Thoracic aorta (tissue), 2 donors: ENCODE measurements at places on chromosomes 4 and X.

DNA sequence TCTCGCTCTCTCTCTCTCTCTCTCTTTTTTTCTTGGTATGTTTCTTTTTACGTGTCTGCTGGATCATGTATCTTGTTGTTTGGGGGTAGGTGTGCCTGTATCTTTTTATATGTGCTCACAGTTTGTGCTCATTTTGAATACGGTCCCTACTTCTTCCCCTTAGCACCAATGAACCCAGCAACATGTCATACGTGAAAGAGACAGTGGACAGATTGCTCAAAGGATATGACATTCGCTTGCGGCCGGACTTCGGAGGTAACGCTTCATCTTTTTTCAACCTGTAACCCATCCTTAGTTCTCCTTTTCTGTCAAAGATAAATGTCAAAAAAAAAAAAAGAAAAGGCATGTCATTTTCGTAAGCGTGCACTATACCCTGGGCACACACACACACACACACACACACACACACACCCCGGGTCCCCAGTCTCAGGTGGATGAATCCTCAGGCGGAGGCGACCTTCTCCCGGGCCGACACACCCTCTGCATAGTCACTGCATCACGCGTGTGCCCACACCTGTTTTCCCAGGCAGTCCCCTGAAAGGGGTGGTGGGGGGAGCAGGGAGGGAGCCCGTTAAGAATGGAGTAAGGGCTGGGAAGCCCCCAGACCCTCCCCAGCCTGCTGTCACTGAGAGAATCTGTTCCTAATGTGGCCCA is 511 bp downstream of the GABRB1 start:
- H3K27ac ChIP-seq: no peak overlapping the region
- no peaks in the 10 kb centered on the region for H3K27me3 ChIP-seq
- H3K4me3 ChIP-seq: peak overlapping the region; percentile 65
- no peaks in the 10 kb centered on the region for H3K36me3 ChIP-seq
- no peak for DNase-seq

DNA sequence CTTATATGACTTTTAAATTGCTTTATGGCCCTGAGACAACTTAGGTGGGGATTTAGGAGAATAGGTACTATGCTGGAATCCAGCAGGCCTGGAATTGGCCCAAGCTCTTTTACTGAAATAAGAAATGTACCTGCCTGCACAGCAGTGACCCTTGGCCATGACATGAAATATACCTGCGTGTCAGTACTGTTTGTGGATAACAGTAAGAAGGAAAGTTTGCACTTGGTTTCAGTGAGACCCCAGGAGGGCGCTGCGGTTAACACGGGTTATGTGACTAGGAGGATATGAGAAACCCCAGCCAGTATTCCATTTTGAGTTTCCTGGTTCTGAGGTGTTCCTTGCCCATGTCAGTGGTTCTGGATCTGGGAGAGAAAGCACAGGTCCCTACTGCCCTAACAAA is 5.3 kb downstream of the MTM1 start:
- no peak for DNase-seq
- no peak overlapping the region for H3K27ac ChIP-seq
- no peaks in the 10 kb centered on the region for H3K4me1 ChIP-seq
- no peaks in the 10 kb centered on the region for H3K27me3 ChIP-seq

DNA sequence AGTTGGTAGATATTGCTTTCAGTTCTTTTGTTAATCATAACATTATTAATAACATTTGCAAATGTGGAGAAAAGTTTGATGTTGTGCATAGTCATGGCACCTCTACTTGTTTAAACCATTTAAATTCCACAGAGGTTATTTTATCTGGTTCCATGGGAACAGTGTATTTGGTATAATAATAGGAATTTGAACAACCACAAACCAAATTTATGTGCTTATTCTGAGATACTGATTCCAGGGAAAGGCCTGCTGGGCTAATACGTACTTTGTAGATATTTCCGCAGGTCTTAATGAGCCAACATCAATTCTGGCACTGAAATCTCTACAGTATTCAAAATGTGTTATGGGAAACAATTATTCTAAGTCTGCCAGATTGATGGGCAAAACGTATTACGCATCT is 319.0 kb downstream of the DKK2 start:
- no peaks in the 10 kb centered on the region for H3K27me3 ChIP-seq
- DNase-seq: no peak
- no peak overlapping the region for H3K27ac ChIP-seq
- no peaks in the 10 kb centered on the region for H3K36me3 ChIP-seq
- H3K4me3 ChIP-seq: no peak overlapping the region

DNA sequence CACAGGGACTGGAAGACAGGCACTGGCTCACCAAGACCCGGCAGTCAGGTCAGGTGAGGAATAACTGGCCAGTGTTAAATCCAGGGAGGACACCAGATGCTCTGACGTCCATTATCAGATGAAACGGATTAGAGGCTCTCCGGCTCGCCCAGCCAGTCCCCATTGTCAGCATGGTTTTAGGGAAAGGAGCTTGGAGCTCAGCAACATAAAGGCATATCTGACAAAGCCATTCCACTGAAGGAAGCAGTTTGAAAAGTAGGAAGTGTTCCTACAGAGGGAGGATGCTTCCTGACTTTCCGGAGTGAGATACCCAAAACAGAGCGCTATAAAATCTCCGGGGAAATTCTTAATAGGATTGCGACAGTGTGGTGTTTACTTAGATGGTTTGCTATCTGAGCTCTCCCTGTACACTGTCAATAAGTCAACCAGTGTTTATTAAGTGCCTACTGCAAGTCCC is 14.8 kb downstream of the NDNF start:
- H3K27ac ChIP-seq: no peak overlapping the region
- DNase-seq: no peak
- no peaks in the 10 kb centered on the region for H3K4me1 ChIP-seq
- H3K27me3 ChIP-seq: no peaks in the 10 kb centered on the region

DNA sequence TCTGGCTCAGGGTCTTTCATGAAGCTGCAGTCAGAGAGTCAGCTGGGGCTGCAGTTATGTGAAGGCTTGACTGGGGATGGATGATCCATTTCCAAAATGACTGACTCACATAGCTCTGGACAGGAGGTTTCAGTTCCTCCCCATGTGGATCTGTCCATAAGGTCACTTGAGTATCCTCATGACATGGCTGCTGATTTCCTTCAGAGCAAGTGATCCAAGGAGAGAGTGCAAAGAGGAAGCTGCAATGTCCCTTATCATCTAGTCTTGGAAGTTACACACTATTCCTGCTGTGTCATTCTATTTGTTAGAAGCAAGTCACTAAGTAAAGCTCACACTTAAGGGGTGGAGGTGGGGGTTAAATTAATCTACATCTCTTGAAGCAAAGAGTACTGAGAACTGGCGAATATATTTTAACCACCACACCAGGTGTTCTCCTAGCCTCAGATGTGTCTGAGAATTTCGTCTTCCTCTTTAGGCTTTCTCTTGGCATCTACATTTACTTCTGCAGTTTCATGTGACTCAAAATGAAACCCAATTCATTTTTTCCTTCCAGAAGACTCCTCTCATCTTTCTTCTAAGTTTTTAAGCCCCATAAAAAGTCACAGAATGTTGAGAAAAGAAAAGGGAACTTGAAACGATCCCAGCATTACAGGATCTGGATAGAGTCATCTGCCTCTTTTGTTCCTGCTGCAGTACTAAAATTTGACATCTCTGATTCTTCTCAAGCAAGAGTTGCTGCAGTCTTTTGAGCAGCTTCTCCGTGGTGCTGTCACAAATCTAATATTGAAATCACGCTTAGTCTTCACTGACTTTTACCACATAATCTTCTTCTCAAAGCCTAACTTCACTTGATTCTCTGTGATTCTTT is 3.8 kb upstream of the GRPR start:
- H3K36me3 ChIP-seq: no peaks in the 10 kb centered on the region
- H3K4me1 ChIP-seq: no peaks in the 10 kb centered on the region
- no peak for DNase-seq
- no peak overlapping the region for H3K4me3 ChIP-seq
- H3K27me3 ChIP-seq: no peaks in the 10 kb centered on the region
- no peak overlapping the region for H3K27ac ChIP-seq

DNA sequence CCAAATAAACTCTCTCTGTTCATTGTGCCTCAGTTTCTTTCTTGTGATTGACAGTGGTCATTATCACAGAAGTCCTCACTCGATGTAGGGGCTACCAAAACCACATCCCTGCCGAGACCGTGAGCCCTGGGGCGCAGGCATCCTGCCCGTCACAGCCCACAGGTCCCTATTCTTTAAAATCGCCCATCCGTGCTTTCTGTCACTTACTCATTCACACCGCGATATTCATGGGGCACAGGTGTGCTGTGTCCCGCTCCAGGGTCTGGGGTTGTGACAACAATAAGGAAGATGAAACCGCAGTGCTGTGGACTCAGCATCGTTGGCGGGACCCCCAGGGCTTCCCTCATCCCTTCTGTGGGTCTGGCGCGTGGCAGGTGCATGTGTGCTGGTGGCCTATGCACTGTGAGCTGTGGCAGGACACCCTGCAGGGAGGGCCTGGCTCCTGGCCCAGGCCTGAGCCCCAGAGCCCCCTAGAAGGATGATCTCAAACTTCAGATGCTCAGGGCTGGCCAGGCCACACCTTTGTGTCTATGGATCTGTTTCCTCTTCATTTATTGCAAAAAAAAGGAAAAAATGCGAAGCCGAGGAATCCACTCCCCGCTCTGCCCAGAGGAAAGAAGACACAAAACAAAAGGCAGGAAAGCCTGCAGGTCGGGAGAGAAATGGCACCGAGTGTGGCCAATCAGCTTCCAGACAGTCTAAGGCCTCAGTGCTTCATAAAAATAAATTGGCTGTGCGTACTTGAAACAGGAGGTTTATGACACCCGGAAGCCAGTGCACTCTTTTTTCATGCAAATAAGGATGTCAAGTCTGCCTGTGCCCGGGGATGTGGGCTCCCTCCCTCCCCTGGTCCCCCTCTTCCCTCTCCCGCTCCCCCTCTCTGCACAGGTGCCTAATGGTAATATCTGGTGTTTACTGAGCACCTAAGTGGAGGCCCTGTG is 109.5 kb upstream of the ADRA2C start:
- no peak overlapping the region for H3K4me3 ChIP-seq
- H3K36me3 ChIP-seq: no peaks in the 10 kb centered on the region
- DNase-seq: no peak
- H3K27me3 ChIP-seq: no peaks in the 10 kb centered on the region
- peaks cover 10% of the 10 kb centered on the region for H3K4me1 ChIP-seq
- H3K27ac ChIP-seq: peak overlapping the region; percentile 89

DNA sequence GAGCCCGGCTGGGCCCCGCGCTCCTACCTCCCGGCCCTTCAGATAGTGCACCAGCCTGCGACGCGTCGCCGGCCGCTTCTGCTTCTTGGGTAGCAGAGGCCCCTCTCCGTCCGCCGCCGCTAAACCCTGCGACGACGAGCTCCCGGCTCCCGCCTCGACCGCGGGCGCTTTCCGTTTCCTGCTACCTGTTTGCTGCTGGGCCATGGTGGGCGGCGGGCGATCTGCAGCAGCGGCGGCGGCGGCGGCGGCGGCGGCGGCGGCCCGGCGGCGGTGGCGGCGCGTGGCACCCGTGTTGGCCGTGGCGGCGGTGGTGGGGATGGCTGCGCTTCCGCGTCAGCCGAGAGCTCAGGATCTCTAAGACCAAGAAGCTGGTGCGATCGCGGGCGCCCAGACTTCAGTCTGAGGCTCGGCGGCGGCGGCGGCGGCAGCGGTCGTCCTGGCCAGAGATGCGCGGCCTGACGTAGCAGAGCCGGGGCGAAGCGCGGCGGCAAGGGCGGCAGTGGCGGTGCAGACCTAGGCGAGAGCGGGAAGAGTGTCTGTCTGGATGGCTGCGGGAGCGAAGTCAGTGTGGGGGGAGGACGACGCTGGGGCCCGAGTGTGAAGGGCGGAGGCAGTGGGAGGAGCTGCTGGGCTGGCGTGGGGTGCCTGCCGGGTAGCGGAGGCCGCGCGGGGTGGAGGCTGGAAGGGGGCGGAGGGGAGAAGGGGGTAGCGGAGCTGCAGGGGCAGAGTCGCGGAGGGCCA is at the start of gene DCAF12L2:
Gene DCAF12L2, minus strand, starts transcription at position 569 of the 741 bp plus-strand sequence. Its CDS starts 365 bp downstream, at position 204.
- H3K27me3 ChIP-seq: no peaks in the 10 kb centered on the region
- DNase-seq: no peak
- H3K36me3 ChIP-seq: no peaks in the 10 kb centered on the region
- H3K27ac ChIP-seq: no peak within 1 kb of the TSS
- no peaks in the 10 kb centered on the region for H3K4me1 ChIP-seq

DNA sequence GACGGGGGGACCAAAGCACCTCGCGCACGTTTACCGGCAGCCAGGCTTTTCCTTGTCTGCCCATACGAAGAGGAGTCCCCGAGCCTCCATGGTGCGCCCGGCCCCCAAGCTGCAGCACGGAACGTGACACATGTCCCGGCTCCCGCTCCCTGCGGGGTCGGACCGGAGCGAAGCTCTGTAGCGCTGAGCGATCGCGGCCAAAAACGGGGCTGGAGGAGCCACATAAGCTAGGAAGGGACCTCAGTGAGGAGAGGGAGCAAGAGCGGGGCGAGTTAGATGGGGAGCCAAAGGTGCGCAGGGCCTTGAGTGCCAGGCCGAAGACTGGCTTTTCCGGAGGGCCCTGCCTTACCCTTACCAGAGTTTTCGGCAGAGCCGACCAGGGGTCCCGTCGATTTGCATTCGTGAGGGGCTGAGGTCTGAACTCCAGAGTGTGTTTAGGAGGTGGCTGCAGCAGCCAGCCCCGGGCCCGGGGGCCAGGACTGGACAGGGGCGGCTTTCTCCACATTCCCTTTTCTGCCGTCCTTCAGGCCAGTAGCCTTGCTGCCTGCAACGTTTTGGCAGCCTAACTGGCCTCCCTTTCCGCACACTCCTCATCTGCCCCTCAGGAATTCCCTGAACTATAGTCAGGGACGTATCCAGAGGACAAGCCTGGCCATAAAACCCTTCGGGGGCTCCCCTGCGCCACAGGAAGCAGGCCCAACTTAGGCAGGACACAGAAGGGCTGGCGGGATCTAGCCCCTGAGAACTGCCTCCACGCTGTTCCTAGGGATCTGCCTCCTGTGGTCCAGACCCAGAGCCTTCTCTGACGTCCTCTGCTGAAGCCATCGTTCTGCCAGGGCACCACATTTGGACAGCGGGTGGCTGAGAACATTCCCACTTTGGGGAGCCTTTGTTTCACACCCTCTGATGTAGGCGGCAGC is 689 bp downstream of the SSR4 start:
- H3K4me1 ChIP-seq: peaks cover 8% of the 10 kb centered on the region
- peak overlapping the region; percentile 85 for H3K4me3 ChIP-seq
- H3K27ac ChIP-seq: peak overlapping the region; percentile 91
- H3K36me3 ChIP-seq: peaks cover 5% of the 10 kb centered on the region
- DNase-seq: no peak

GRCh38 chr4:121199742-121200561 is 35.8 kb upstream of the TNIP3 start:
- no peak overlapping the region for H3K4me3 ChIP-seq
- no peaks in the 10 kb centered on the region for H3K4me1 ChIP-seq

DNA sequence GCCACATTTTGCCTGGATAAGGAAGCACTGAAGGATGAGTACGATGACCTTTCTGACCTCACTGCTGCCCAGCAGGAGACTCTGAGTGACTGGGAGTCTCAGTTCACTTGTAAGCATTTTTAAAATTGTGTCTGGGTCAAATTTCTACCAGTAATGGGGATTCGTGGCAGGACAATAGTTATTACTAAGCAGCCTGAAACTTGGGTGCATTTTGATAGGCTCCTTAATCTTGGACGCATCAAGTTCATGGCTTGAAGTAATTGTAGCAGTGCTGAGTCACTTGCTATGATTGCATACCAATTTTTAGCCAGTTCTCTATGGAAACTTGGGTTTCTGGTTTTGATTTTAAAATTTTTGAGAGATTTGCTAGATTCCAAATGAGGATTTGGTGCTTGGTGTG is 4.3 kb downstream of the PGRMC1 start:
- peaks cover 18% of the 10 kb centered on the region for H3K4me1 ChIP-seq
- H3K27ac ChIP-seq: no peak overlapping the region
- no peak overlapping the region for H3K4me3 ChIP-seq
